Thymus (tissue), 14 donors: ENCODE measurements at places on chromosomes 7 and 10. TPM values are rescaled to one million over a fixed set of nuclear protein-coding genes. Genes with fewer than 3 reads are reported as not detected.

DNA sequence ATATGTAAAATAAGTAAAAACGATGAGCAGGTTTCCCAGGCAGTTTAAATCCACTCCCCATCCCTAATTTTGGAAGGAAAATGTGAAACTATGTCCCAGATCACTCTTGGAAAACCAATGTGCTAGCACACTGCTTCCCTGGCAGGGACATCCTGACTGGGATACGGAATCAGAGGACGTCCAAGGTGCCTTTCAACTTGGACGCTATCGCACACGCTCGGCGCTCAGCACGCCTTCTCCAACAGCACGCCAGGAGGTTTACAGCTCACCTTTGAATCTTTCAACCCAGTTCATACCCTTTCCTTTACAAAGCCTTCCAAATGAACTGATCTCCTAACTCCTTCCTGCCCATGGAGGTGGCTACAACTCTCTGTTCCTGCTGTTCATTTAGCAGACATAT is 47.1 kb downstream of the BEND7 start:
- H3K27me3 ChIP-seq, result peaks cover 6% of the 10 kb centered on the region
- DNase-seq, result no peak
- H3K36me3 ChIP-seq, result no peaks in the 10 kb centered on the region
- H3K4me3 ChIP-seq, result no peak overlapping the region
- no peak overlapping the region for H3K27ac ChIP-seq

DNA sequence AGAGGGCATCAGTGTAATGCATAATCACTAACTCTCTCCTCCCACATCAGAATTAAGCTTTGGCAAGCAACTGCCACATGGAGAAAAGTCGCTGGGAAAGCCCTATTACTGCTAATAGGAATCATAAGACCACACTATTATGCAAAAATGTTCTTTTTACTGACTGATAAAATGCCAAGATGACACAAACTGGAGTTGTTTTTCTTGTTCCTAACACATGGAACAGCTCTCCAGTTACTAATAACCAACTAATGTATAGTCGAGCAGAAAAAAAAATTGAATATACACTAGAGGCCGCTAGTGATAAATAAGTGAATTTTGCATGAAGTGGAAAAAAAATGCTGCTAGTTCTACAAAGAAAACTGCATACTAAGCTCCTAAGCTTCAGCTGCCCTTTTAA is 165.6 kb downstream of the TPK1 start:
- DNase-seq, result no peak
- H3K4me3 ChIP-seq, result no peak overlapping the region
- H3K36me3 ChIP-seq, result no peaks in the 10 kb centered on the region
- H3K27me3 ChIP-seq, result no peaks in the 10 kb centered on the region
- H3K4me1 ChIP-seq, result no peaks in the 10 kb centered on the region
- no peak overlapping the region for H3K27ac ChIP-seq

GRCh38 chr7:50679218-50680007 is 103.3 kb downstream of the GRB10 start:
- H3K4me1 ChIP-seq, result no peaks in the 10 kb centered on the region
- H3K36me3 ChIP-seq, result no peaks in the 10 kb centered on the region
- no peak overlapping the region for H3K4me3 ChIP-seq
- H3K27ac ChIP-seq, result no peak overlapping the region
- DNase-seq, result peak; percentile 72
- no peaks in the 10 kb centered on the region for H3K27me3 ChIP-seq

GRCh38 chr10:130810856-130811255 is 500.7 kb downstream of the TCERG1L start:
- no peaks in the 10 kb centered on the region for H3K4me1 ChIP-seq
- no peak overlapping the region for H3K27ac ChIP-seq
- no peaks in the 10 kb centered on the region for H3K36me3 ChIP-seq

DNA sequence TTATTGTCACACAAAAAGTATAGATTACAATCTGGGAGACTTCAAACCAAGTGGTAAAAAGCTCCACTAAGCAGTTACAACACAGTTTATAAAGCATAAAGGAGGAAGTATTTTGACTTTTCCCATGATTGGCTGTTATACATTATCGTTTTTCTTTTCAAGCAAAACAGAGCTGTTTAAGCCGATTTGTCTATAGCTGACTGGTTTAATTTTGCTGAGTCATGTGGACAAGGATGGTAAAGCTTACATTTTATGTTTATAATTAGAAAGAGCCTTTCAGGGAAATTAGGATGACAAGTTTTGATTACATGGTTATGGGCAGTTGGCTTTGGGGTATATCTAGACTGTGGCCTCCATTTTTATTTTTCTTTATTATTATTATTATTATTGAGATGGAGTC is 152.5 kb upstream of the STK17A start:
- H3K4me1 ChIP-seq, result no peaks in the 10 kb centered on the region
- H3K36me3 ChIP-seq, result no peaks in the 10 kb centered on the region
- no peaks in the 10 kb centered on the region for H3K27me3 ChIP-seq
- no peak overlapping the region for H3K27ac ChIP-seq

DNA sequence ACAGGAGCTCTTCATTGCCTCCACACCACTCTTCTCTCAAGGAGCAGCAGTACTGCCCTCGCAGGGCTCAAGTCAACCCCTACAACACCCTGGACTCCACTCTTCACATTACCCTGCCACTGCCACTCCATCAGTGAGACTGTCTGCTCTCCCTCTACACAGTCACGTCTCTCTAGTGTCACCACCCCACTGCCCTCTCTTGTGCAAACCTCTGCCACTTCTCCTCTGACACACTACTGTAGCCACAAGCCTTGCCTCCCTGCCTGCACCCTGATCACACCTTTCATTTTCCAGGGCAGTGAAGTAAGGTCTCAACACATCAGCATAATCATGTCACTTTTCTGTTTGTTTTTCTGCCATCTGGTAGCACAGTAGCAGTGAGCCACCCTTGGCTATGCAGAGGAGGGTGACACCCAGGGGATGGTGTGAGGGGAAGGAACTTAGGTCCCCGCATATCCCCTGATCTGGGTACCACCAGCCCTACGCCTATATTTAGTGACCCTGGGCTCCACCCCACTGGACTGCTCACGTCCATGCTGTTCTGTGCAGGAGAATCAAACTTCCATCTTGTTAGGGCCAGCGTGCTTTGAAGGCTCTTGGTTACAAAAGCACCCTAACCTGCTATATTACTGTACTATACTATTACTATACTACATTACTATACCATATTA is 1.6 kb downstream of the C10orf143 start:
- no peaks in the 10 kb centered on the region for H3K27me3 ChIP-seq
- no peak overlapping the region for H3K4me3 ChIP-seq
- no peaks in the 10 kb centered on the region for H3K36me3 ChIP-seq
- no peak for DNase-seq
- H3K27ac ChIP-seq, result no peak overlapping the region
- no peaks in the 10 kb centered on the region for H3K4me1 ChIP-seq

DNA sequence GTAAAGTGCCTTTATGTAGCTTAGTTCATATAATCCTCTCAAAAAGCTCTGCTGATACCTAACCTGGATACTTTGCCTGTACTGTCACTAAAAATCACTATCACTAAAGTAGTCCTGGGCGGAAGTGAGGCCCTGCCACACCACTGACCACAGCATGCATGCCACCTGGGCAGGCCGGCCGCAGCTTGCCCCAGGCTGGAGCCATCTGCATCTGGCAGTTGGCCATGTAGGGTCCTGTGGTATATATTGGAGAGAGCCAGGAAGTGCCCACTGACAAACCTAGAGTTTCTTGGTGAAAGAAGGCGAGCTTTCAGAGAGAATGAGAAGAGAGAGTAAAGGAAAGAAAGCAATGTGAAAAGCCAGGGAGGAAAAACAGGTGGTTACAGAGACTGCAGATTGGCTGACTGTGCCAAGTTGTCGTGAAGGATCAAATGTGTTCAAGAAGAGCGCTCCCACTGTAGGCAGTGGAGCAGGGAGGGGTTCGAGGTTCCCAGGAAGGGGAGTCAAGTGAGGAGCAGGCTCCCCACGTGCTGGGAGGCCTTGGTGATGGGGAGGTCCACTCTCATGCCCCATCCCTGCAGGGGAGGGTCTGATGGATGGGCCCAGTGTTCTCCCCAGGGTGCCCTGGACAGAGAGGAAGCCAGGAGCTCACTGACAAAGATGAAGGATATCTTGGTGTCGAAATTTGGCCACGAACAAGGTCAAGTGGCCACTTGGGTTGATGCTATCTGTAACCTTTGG is 13.6 kb downstream of the LOXL4 start:
- peaks cover 14% of the 10 kb centered on the region for H3K36me3 ChIP-seq
- H3K4me3 ChIP-seq, result no peak overlapping the region
- no peak overlapping the region for H3K27ac ChIP-seq
- H3K4me1 ChIP-seq, result no peaks in the 10 kb centered on the region
- no peaks in the 10 kb centered on the region for H3K27me3 ChIP-seq
- DNase-seq, result no peak

DNA sequence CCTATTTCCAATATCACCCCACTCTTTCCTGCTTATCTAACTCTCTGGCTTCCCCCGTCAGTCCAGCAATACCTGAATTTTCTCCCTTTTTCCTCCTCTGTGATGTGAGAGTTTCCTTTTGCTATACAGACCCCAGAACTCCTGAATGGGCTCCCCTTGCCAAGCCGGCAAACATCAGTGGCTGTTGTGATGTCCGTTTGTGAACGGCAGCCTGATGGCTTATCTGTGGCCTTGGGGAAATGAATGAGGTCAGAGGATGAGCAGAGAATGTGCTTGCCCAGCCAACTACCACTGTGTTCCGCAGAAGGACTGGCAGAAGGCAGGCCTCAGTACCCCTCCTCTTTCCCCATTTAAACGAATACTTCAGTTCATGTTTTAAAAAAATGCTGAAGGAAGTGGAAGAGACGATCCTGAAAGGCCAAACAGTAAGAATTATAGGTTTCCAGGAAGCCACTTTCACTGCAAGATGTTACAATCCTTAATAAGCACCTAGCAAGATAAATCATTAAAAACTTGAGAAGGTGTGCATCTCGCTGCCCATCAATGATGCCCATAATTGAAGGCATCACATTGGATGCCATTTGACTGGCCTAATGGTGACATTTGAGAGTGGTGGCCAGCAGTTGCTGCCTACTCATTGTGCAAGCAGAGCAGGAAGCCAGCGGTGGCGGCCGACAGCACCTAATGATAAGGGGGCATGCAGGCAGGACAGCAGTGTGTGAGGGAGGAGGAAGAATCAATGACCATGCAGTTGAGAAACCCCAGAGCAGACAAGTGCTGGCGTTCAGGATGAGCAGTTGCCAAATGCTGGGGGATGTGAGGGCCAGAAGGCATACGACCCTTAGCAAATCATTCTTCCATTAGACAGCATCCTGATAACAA is 31.5 kb downstream of the SLC18A2 start:
- no peak overlapping the region for H3K27ac ChIP-seq
- no peaks in the 10 kb centered on the region for H3K27me3 ChIP-seq
- no peaks in the 10 kb centered on the region for H3K36me3 ChIP-seq
- no peak overlapping the region for H3K4me3 ChIP-seq
- DNase-seq, result no peak
- H3K4me1 ChIP-seq, result peaks cover 11% of the 10 kb centered on the region

- H3K4me3 ChIP-seq, result no peak overlapping the region
- H3K36me3 ChIP-seq, result no peaks in the 10 kb centered on the region
- no peak overlapping the region for H3K27ac ChIP-seq
- no peaks in the 10 kb centered on the region for H3K27me3 ChIP-seq
- no peak for DNase-seq
Measured at GRCh38 chr7:1520539-1521234, 9.8 kb upstream of the MAFK start.

DNA sequence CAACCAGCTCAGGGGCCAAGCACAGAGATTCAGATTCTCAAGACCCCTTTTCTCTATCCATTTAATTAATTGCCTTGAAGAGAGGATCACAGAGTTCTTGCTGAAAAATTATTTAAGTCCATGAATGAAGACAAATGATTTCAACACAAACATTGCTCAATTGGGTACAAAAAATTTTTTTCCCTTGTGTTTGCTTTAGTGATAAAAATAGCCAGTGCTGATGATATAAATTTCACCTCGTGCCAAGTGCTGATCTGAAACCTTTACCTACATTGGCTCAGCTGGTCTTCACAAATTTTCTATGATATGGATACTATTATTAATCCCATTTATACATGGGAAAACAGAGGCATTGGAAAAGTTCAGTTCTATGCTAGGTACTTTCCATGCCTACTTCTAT is 377.1 kb downstream of the NRG3 start:
- no peaks in the 10 kb centered on the region for H3K4me1 ChIP-seq
- no peaks in the 10 kb centered on the region for H3K27me3 ChIP-seq
- H3K36me3 ChIP-seq, result no peaks in the 10 kb centered on the region

DNA sequence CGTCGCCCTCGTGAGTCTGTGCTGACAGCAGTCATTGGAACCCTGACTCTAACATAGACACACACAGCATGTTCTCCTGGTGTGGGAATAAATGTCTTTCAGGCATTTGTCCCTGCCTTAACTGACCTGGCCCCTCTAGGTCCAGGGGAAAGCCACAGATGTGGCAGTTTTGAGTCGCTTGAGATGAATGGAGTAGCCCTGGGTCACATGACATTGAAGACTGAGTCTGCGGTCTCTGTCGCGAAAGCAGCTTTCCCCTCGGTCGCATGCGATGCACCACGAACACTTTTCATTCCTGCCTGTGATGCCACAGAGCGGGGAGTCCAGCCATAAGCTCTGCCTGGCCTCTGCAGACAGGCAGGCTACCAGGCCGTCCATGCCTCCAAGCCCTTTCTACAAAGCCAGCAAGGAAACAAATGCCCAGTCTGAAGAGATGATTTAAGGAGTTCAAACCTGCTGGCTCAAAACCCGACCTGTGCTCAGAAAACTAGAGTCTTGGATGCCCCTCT is 172.3 kb downstream of the WDR37 start:
- H3K4me1 ChIP-seq, result peaks cover 2% of the 10 kb centered on the region
- no peaks in the 10 kb centered on the region for H3K27me3 ChIP-seq
- H3K4me3 ChIP-seq, result no peak overlapping the region

DNA sequence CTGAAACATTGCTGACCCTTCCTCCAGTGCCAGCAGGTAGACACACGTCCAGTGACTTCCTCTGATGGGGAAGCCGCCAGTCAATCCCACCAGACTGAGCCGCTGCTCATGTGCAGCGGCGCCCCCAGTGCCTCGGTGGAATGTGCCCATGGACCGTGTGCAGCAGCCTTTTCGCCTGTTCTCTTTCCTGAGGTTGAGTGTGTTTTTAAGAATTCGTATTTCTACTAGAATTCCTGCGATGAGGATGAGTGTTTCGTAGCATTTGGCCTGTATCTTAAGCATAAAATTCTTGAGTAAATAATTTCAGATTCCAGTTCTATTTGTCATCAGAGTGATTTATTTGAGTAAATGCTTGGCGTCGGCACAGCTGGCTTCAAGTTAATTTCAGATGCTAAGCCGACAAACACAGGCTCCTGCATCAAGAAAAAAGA is 35.4 kb downstream of the BNIP3 start:
- H3K36me3 ChIP-seq, result peaks cover 77% of the 10 kb centered on the region
- no peak overlapping the region for H3K4me3 ChIP-seq
- H3K27ac ChIP-seq, result no peak overlapping the region
- H3K4me1 ChIP-seq, result peaks cover 3% of the 10 kb centered on the region
- H3K27me3 ChIP-seq, result no peaks in the 10 kb centered on the region

ZMIZ2 gene
- total RNA-seq, result 7.5 TPM

AS3MT gene
- 5.2 TPM for total RNA-seq

CCDC172 gene
- 0.05 TPM for total RNA-seq

TLX1 gene
- total RNA-seq, result 0.05 TPM

PNLIPRP2 gene
- total RNA-seq, result not detected

TRUB1 gene
- total RNA-seq, result 22.2 TPM

FAM237B gene
- not detected for total RNA-seq
